ENCODE measurements at places on chromosomes 11 and 22. TPM values are rescaled to one million over a fixed set of nuclear protein-coding genes. Genes with fewer than 3 reads are reported as not detected.

DNA sequence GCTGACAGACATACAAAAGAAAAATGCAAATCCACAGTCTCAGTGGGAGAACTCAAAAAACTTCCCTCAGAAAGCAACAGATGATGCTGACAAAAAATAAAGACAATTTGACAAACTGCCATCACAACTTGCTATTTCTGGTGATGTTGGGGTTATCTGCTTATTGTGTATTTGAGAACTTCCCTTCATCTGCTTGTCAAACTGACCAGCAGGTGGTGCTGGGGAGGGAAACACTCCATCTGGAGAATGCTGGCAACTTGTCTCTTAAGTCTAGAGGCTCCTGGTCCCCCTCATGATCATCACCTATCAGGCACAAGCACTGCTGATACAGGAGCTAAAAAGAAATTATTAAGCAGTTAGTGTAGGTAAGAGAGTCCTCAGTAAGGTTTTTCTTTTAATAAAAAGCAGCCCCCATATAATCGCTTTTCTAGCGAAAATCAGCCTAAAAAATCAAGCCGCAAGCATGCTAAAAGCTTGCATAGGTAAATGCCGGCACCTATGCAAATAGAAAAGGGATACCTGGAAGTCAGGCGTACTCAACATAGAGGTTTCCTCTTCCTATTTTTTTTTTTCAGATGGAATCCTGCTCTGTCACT is 9.8 kb upstream of the FAM111B start:
- DNase-seq = no peak

GRCh38 chr11:57364851-57365660 is 15.9 kb downstream of the PRG3 start:
- no peak for DNase-seq

The SERHL2 gene
- 7.2 TPM for polyA plus RNA-seq

GRCh38 chr11:81098471-81098870 is 1635.2 kb downstream of the FAM181B start:
- DNase-seq = no peak

- DNase-seq = no peak
Observed at GRCh38 chr11:36328966-36329673, 33.0 kb downstream of the PRR5L start.

The APOBEC3C gene
- 24.1 TPM for polyA plus RNA-seq

The OR10D3 gene
- not detected for polyA plus RNA-seq

DNA sequence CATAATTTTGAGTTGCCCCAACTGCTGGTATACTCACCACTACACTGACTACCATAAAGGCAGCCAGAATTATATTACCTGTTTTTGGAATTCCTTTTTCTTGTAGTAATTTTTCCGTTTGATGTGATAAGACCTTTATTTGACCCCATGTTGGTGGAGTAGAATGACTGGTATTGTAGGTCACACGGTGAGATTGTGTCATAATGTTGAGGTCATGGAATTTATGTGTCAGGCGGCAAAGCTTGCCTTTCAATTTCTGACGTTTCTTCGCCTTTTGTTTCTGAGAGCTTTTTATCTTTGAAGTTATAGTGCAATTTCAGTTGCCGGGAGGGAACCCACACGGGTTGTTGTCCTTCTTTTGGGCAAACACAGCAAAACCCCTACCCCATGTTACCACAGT is 13.0 kb downstream of the OR52K1 start:
- DNase-seq = no peak

GRCh38 chr22:39300186-39300830 is 19.1 kb downstream of the RPL3 start:
- no peak for DNase-seq

The TMEM132A gene
- polyA plus RNA-seq = 51.3 TPM

DNA sequence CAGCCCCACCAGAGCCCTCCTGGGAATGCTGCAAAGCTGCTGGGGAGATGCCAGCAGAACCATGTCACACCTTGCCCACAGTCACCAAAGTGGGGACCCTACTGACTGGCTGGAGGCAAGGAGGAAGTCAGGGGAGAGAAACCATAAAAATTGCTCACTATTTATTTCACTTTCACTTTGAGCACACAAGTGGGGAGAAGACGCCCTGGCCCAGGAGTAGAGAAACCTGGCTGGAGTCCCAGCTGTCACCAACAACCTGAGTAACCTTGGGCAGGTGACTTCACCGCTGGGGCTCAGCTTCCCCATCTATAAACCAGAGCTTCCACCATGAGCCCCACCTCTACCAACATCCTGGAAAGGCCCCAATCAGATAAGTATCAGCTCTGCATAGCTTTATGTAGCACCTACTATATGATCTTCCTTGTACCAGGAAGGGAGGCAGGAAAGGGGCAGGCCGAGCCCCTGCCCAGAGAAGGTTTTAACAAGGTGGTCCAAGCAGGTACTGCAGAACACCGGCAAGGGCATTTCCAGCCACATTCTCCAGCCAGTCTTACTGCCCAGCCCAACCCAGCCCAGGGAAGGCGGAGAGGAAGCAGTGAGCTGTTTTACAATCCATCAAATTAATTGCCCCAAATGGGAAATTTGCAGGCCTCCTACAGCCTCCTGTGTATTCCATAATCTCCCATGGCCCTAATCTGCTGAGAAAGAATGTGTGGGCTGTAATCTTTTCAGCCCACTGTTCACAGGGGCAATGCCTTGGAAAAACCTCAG is 27.6 kb downstream of the PLEKHA7 start:
- no peak for DNase-seq

- no peak for DNase-seq
Observed at GRCh38 chr11:34727228-34727737, 106.4 kb downstream of the EHF start.

DNA sequence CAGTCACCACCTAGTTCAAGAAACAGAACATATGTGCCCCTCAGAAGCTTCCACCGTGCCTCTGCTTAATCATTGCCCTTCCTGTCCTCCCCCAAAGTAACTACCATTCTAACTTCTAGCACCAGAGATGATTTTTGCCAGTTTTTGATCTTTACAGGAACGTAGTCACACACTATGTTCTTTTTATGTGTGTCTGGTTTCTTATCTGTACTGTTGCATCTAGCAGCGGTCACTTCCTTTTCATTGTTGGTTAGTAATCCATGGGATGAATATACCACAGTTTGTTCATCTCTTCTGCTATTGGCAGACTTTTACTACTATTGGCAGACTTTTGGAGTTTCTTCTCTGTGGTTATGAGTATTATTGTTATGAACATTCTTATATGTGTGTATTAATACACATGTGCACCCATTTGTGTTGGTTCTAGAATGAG is 34.6 kb downstream of the SPECC1L start:
- no peak for DNase-seq

DNA sequence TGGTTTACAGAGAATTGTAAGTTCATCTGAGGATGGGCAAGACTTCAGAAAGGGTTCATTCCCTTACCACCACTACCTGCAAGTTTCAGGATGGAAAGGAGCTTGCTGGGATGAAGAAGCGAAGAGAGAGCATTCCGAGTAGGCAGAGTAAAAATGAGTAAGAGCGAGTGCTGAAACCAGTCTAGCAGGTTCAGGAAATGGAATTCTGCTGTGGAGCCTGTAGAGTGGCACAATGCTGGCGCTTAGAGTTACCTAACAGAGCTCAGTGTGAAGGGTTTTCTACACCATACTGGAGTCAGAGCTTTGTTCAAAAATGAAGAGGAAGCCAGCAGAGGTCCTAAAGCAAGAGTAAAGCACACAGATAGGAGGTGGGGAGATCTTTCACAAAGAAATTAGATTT is 179.2 kb upstream of the ZC3H12C start:
- DNase-seq = peak; percentile 19

DNA sequence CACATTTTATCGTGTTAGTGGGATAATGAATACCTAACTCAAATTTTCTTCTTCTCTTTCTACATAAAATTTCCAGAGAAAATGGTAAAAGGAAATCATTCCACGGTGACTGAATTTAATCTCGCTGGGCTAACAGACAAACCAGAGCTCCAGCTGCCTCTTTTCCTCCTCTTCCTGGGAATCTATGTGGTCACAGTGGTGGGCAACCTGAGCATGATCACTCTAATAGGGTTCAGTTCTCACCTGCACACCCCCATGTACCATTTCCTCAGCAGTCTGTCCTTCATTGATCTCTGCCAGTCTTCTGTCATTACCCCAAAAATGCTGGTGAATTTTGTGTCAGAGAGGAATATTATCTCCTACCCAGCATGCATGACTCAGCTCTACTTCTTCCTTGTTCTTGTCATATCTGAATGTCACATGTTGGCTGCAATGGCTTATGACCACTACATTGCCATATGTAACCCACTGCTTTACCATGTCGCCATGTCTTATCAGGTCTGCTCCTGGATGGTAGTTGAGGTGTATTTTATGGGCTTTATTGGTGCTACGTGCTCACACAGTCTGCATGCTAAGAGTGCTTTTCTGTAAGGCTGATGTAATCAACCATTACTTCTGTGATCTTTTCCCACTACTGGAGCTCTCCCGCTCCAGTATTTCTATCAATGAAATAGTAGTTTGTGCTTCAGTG is 24.1 kb downstream of the OR10D3 start:
- DNase-seq = no peak

The INPP5J gene
- 1.7 TPM for polyA plus RNA-seq

GRCh38 chr11:60485987-60486386 is 6.6 kb upstream of the MS4A12 start:
- DNase-seq = no peak

The TMEM45B gene
- 1.5 TPM for polyA plus RNA-seq

The FADS1 gene
- polyA plus RNA-seq = 23.0 TPM

The MAPK8IP1 gene
- polyA plus RNA-seq = 6.8 TPM

DNA sequence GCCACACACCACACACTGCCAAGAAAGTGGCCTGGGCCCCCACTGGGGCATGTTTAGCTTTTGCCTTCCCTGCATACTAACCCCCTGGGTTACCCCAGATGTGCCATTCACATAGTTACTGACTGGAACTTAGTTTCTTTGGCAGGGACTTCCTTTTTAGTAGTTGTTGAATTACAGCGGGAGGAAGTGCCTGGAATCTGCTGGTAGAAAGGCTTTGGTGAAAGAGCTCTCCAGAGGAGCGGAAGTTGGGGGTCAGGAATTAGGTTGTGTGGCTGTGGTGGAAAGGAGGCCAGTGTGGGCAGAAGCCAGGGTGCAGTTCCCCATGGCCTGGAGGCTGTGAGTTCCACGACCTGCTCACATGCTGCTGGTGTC is 69.0 kb downstream of the MED15 start:
- DNase-seq = no peak

The LMNTD2 gene
- polyA plus RNA-seq = 1.6 TPM

The NNMT gene
- 1.9 TPM for polyA plus RNA-seq

GRCh38 chr22:32855045-32855756 is 53.7 kb downstream of the TIMP3 start:
- no peak for DNase-seq

The DRD2 gene
- polyA plus RNA-seq = 0.21 TPM

DNA sequence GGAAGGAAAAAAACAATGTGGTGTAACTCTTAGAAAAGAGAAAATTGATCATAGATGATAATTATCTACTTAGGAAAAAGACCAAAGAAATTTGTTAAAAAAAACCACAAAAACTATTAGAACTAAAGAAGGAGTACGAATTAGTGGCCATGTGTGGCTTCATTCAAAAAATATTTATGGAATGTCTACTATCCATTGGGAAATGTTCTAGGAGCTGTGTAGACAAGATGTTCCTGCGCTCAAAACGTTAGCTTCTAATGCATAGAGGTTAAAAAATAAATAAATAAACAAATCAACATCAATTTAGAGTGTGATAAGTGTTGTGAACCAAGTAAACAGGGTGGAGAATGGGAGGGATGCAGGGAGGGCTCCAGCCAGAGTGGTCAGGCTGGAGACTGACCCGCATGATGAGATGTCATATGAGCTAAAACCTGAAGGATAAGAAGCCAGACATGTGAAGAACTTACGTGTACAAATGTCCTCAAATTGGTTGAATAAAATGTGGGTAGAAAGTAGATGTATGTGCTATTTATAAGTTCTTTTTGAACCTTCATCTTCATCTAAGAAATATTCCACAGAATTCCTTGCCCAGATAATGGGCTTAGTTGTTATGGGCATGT is 4.3 kb upstream of the EXPH5 start:
- no peak for DNase-seq

DNA sequence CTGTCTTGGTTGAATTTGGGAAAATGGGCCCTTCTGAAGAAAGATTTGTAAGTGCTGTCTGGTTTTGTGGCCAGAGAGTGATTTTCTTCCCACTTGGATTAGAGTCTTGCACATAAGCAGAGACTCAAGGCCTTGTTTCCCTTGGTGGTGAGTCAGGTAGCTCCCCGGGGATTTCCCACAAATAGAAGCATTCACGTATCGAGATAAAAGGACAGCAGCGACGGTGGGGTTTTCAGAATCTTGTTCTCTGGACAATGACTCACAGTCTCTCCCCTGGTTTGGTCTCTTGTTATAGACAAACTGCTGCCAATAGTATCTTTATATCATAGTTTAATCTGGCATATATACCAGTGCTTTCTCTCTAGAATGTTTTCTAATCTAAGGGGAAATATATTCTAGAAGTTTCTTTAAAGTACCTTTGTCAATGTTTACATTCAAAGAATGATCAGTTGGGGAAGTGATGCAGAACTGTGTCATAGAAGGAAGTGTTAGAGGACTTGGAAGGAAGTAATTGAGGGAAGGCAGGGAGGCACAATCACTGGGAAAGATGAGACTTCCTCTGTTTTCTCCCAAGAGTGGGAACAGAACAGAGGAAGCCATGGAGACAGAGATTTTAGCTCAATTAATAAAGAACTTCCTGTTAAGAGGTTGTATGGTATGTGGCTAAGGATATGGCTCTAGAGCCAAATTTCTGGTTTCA is 18.1 kb downstream of the POLA2 start:
- no peak for DNase-seq

DNA sequence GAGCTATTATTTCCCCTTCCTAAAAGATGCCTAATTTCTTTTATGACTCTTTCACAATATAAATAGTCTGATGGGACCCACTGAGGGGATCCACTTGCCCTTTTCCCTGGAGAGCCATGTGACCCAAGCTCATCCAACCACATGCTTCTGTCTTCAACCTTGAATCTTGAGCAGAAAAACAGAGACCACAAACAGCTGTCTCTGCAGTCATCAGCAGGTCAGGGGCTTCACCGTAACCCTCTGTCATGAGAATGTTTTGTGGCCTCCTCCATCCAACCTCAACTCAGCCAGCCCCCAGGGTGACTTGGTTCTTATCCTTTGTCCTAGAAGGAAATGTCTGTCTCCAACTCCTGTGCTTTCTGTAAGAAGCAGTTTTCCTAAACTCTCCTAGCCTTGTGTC is 129.6 kb upstream of the POU2AF2 start:
- no peak for DNase-seq

DNA sequence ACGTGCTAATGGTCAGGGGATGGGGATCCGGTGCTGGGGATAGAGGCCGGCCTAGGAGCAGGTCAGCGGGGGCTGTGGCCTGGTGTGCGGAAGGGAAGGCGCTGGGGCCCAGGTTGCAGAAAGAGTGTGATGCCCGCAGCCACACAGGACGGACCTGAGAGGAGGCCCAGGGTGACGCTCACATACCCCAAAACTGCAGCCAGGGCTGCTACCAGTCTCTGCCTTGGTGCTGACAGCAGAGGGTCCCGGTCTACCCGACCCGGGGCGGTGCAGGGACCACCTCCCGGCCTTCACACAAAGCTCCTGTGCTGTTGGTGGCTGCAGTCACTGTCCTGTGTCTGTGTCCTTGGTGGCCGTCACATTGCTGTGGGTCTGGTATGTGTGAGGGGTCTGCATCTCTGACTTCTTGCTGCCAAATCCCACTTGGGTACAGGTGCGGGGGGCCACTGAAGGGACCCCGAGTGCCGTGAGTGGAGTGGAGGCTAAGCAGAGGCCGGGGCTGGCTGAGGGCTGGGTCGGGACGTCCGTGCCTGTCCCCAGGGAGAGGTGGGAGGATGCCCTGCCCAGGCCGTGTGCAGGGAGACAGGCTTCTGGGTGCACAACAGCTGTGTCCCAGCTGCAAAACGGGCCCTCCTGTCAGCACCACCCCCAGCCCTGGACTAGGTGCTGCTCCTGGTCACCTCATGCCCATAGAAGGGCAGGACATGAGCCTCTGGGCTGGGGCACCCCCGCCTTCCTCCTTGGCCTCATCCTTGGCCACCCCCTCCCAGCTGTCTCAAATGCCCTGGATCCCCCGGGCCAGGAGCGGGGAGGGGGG is 1.5 kb downstream of the LSP1 start:
- no peak for DNase-seq
